Breast epithelium (tissue), 4 donors: ENCODE measurements at places on chromosomes 2 and 18. TPM values are rescaled to one million over a fixed set of nuclear protein-coding genes. Genes with fewer than 3 reads are reported as not detected.
A peak's percentile ranks its signal among the peaks of the same experiment; 100 is the strongest.

Gene ERLEC1
- 114 TPM for total RNA-seq

Gene TOGARAM2
- 0.33 TPM for total RNA-seq

Gene MRPL53
- total RNA-seq, result 17.9 TPM

Gene CD207
- total RNA-seq, result 0.88 TPM

Gene ARHGEF33
- 2.2 TPM for total RNA-seq

Gene PSD4
- total RNA-seq, result 4.3 TPM

DNA sequence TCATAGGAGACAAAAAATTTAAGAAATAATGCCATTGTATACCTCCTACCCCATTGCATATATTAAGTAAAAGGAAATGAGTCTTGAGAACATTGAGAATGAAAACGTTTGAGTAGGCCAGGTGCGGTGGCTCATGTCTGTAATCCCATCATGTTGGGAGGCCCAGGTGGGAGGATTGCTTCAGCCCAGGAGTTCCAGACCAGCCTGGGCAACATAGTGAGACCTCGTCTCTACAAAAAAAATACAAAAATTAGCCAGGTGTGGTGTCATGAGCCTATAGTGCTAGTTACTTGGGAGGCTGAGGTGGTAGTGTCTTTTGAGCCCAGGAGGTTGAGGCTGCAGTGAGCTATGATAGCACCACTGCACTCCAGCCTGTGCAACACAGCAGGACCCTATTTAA is 107.7 kb upstream of the MGAT5 start:
- DNase-seq, result no peak

DNA sequence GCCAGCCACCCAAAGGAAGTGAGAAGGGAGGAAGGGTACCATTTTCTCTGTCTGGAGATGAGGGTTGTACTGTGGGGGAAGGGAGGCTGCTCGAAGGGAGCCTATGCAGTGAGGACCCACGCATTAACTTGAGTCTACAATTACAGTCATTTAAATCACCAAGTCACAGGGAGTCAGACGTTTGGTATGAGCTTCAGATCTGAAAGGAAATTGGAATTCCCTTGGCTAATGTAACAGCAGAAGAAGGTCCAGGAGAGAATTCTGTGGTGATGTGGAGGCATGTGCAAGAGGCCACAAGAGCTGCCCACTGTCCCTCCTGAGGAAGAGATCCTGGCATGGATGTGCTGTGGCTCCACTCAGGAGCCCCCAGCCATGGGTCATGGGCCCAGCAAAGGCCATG is 22.5 kb downstream of the DAPL1 start:
- DNase-seq, result no peak

- DNase-seq, result no peak
Measured at GRCh38 chr2:216366777-216367471, 5.4 kb downstream of the MARCHF4 start.

- DNase-seq, result no peak
Measured at GRCh38 chr2:172021955-172022354, 22.2 kb downstream of the METAP1D start.

DNA sequence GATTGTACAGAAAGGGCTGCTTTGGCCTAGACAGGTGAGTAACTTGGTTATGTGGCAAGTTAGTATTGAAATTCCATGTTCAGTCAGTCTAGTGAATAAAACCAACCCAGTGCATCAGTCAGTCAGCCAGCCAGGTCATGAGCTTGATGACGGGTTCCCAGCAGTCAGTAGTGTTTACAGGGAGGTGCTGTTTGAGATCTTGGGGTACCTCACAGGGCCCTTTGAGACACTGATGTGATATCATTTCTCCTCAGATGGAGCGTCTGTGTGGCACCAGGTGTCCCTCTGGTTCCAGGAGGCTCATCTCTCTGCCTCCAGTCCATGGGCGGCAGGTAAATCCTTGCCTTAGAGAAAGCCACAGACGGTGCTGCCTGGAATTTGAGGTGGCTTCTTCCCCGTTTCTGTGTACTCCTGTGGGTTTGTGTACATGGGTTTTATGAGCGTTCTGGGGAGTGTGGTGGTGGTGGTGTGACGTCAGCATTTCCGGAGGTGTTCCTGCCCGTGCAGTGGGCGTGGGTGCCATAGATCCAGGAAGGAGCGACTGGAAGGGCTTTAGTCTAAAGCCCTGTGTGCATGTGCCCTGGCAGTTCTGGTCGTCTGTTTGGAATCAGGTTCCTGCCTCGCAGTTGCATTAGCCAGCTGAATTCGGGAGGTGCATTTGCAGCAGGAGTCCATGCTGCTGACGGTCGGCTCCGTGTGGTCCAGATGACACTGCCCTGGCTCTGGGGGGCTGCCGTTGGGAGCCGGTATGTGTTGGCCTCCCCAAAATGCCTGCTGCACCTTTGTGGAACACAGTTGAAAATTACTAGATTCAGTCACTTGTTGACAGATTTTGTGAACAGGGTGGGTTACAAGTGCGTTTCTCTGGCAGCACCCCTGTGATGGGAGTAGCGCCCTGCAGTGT is 2.1 kb downstream of the CTDP1 start:
- no peak for DNase-seq

GRCh38 chr18:12442946-12443345 is 35.2 kb downstream of the PRELID3A start:
- DNase-seq, result no peak

DNA sequence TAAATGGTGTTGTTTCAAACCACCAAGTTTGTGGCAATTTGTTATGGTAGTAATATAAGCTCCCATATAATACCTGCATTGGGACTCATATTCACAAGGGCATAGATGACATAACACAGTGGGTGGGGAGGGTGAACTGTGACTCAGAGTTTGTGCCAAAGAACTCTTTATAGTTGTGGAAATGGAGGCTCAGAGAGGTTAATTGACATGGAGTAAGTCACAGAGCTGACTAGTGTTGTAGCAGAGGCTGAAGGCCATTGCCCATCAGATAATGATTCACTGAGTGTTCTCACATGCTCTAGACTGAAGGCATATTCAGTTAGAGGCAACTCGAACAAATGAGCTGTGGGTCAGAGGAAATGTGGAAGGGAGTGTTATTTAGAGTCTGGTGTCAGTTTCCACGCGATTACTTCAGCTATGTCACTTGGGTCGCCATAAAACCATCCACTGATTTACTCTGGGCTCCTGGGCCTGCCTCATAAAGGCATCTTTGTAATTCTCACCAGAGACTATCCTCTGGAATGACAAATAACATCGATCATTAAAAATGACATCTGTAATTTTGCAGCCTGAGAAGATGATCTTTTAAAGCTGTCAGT is 264.7 kb downstream of the CCDC85A start:
- no peak for DNase-seq

DNA sequence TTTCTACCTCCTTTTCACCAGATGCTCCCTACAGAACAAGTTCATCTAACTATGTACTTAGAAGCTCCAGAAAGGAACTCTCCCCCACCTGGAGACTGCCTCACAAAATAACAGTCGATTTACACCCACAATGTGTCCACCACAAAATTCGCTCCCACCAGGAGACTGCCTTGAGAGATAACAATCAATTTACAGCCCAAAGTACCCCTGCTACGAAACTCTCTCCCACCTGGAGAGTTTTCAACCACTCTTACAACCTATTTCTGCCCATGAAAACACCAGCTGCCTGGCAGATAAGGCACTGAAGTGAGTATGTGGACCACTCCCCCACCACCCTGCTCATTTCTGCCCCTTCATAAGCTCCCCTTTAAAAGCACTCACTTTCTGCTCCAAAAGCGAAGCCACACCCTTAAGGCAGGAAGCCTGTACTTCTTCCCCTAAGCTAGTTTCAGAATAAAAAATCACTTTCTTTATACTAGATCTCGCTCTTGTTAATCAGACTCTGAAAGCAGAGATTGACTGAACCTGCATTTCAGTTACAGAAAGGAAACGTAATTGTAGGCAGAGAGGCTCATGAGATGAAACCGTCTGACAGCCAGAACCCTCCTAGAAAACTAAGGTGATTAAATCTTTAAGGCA is 94.4 kb upstream of the RBBP8 start:
- no peak for DNase-seq

GRCh38 chr2:23776021-23776420 is 150.9 kb downstream of the ATAD2B start:
- no peak for DNase-seq

GRCh38 chr2:173210270-173211196 is 134.9 kb downstream of the MAP3K20 start:
- peak; percentile 72 for DNase-seq

DNA sequence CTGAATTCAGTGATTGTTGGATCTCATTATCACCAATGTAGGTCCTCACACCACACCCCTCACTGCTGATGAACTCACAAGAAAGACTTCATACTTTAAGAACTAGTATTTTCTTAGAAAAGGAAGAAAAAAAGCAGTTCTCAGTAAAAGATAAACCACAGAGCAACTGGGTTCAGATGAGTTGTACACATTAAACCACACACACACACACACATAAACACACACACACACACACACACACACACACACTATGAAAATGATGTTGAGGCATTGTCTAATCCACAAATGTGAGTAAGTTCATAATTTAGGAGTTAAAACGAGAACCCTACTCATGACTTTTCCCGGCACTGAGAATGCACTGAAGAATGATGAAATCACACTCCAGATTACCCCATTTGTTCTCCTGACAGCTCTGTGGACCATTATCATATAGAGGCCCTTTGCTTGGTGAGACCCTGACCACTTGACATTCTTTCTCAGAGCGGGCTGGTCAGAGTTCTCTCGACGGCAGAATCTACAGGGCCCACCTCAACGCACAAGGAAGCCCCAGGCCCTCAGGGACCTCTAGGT is 106.2 kb downstream of the BCL2 start:
- no peak for DNase-seq

DNA sequence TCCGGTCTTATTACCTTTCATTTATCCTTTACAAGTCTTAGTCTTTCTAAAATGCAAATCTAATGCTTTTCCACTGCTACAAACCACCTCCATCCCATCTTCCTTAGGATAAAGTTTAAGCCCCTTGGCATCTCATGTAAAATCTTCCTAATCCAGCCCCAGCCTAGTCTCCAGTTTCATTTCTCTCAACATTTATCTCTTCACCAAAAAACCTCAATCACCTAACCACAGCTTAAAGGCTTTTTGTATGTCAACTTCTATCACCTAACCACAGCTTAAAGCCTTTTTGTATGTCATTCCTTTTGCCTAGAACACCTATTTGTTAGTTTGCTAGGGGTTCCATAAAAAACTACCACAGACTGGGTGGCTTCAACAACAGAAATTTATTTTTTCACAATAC is 4.2 kb downstream of the TRAK2 start:
- DNase-seq, result no peak

DNA sequence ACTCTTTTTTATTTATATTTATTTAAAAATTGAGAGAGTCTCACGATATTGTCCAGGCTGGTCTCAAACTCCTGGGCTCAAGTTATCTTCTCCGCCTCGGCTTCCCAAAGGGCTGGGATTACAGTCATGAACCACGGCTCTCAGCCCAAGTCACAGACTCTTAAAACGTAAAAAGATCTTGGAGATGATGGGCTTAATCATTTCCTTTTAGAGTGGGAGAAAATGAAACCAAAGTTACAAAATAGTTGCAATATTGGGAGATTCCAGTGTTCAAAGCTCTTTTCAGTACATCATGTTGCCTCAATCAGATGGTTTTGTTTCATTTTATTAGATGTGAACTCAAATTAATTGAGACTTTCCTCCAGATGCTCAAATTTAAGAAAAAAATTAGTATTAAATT is 151.4 kb upstream of the XPO1 start:
- no peak for DNase-seq

- DNase-seq, result no peak
Measured at GRCh38 chr2:41399437-41400087, 648.3 kb upstream of the PKDCC start.

- DNase-seq, result no peak
Measured at GRCh38 chr2:2871480-2872308, 505.9 kb downstream of the EIPR1 start.

- DNase-seq, result no peak
Measured at GRCh38 chr2:108541451-108541850, 7.2 kb downstream of the LIMS1 start.

DNA sequence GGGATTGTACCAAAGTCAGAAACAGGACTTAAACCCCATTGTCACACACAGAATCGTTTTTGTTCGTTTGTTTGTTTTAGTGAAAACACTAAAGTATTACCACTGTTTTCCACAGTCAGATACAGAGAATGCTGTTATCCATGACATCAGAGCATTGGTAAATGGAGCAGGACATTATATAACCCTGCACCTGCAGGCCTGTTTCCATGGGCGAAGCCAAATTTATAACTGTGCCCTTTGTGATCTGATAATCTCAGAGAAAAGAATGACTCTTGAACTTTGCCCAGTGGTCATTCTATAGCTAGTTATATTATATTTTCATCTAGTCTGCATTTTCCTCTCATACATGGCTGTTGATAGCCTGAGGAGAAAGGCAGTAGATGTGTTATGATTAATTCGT is 217.6 kb downstream of the TMEM182 start:
- DNase-seq, result no peak

DNA sequence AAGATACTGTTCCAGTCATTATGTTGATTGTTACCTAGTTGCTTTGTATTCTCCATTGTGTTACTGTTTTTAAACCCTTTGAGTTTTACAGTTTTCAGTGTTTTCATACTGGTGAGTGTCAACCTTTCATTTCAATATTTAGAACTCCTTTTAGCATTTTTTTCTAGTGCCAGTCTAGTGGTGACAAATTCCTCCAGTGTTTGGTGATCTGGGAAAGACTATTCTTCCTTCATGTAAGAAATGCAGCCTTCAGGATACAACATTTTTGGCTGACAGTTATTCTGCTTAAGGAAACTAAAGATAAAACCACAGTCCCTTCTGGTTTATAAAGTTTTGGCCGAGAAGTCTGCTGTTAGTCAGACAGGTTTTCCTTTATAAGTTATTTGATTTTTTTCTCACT is 143.8 kb downstream of the ETAA1 start:
- no peak for DNase-seq

- no peak for DNase-seq
Measured at GRCh38 chr2:194557993-194558392, 1099.0 kb upstream of the SLC39A10 start.

- DNase-seq, result no peak
Measured at GRCh38 chr2:120250640-120251039, 2.0 kb upstream of the RALB start.

GRCh38 chr2:33512112-33512511 is 35.7 kb downstream of the RASGRP3 start:
- no peak for DNase-seq

GRCh38 chr2:207716056-207716455 is 4.6 kb downstream of the CCNYL1 start:
- DNase-seq, result no peak

DNA sequence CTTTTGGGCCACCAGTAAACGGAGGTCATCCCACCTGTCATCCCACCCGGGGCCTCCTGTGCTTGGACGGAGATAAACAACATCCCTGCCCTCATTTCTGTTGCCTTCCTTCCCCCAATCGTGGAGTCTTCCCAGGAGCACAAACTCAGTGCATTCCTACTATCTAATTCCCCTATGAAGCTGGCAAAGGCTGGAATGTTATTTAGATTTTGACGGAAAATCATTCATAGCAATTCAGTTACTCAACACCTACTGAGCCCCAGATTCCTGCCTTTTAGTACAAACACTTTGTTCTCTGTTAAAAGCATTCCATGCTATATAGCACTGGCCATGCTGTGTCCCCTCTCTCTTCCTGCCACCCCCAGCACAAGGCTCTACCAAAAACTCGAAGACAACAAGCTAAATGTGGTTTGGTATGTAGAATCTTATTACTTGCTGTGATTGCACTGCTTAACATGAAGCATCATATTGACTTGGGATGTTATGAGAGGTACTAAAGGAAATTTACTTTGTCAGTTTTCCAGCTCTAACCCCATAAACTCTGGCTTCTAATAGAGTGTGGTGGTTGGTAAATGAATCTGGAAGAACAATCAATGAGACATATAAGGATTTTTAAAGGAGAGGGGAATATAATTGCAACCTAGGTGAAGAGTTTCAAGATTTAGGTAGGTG is 32.3 kb upstream of the IMPA2 start:
- no peak for DNase-seq
